Stimulated activated CD4-positive, alpha-beta T cell treated with anti-CD3 and anti-CD28 coated beads, Interleukin-1b, Interleukin-23, amount 100 ng/mL, for 1 hour (primary cell): ENCODE measurements at places on chromosomes 7 and 10.

- no peak for DNase-seq
Observed at GRCh38 chr10:19014498-19014897, 34.1 kb upstream of the MALRD1 start.

- no peak for DNase-seq
Observed at GRCh38 chr7:87543623-87544022, 57.1 kb downstream of the ABCB1 start.

GRCh38 chr10:115604627-115605026 is 511.5 kb downstream of the ATRNL1 start:
- no peak for DNase-seq

- DNase-seq, result no peak
Observed at GRCh38 chr7:158265743-158266080, 321.9 kb downstream of the PTPRN2 start.

DNA sequence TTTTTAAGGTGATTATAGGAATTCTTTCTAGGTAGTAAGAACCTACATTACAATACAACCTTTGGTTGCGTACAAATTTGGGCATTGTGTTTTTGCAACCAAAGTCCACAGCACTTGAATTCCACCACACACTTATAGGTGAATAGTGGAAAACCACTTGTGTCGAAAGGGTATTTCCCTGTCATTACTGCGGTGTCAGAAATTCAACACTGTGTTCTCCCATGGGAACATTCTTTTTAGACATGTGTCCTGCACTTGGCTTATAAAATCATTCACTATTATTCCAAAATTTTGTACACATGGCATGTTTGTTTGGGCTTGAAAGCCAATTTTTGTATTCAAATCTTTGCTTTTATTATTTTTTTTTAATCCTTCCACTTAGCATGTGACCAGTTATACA is 333.7 kb downstream of the PRPF18 start:
- DNase-seq, result no peak

DNA sequence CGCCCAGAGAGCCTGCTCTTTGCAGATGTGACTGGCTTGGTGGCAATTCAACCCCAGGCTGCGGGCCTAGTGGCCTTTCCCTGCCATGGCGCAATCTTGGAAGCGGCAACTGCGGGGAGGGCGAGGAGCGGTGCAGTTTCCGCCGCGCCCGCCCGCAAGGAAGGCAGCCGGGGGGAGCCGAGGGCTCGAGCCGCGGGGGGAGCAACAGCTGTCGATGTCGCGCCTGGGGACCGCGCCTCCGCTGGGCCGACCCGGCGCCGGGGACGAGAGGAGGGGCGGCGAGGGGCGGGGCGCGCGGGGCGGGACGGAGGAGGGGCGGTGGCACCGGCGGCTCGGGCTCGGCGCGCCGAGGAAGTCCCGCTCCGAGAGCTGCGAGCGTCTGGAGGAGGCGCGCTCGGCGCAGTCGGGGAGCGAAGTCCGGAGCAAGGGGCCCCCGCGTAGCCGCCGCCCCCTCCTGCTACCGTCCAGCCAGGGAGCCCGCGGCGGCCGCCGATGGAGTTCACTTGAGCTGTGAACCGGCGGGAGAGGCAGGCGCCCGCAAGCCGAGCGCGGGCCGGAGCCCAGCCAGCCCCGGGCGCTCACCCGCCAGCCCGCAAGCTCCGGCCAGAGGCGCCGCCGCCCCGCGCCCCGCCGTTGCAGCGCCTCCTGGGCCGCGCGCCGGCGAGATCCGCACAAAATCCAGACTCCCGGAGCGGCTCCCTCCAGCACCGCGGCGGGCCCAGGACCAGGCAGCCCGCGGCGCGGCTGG is 438.1 kb upstream of the GALNT17 start:
- DNase-seq, result peak; percentile 8

DNA sequence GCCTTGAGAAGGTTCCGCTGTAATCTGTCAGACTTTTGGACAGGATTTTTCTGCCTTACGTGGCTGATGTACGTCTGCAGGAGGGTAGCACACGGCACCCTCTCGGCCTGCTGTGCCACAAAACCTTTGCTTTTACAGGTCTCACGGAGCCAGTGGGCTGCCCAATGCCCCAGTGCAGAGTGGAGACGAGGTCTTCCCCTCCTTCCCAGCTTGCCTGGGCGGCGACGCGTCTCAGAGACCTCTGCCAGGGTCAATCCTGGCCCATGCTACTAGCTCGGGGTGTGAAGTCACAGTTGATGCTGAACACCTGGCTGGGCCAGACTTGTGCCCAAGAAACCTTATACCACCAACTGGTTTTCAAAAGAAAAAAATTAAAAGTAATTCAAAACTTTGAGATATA is 526.4 kb downstream of the DNAJB6 start:
- no peak for DNase-seq

GRCh38 chr7:139153832-139154231 is 44.3 kb upstream of the ZC3HAV1 start:
- DNase-seq, result no peak

- no peak for DNase-seq
Observed at GRCh38 chr7:139995017-139995915, 67.5 kb downstream of the PARP12 start.
